ENCODE measurements at places on chromosomes 2 and 18.
A peak's percentile ranks its signal among the peaks of the same experiment; 100 is the strongest.

- no peak for DNase-seq
Observed at GRCh38 chr2:130796290-130796689, 40.4 kb upstream of the ARHGEF4 start.

DNA sequence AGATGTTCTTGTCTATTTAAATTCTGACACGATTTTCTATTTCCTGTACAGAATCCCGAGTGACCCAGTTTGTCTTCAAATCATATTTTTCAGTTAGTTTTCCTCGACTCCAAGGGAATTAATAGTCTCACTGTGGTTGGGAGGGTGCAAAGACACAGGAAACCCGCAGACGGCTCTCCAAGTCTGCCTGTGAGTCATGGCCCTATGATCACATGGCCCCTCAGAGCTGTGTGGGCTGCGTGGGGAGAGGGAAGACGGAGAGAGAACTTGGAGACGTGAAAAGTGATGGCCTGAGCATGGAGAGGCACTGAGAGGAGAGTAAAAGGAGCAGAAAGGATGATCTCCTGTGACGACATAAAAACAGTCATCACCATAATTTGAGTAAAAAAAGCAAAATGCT lies 989.9 kb downstream of the DCDC2C start:
- DNase-seq: no peak

- peak; percentile 57 for DNase-seq
Observed at GRCh38 chr2:228767196-228767595, 503.9 kb downstream of the PID1 start.

DNA sequence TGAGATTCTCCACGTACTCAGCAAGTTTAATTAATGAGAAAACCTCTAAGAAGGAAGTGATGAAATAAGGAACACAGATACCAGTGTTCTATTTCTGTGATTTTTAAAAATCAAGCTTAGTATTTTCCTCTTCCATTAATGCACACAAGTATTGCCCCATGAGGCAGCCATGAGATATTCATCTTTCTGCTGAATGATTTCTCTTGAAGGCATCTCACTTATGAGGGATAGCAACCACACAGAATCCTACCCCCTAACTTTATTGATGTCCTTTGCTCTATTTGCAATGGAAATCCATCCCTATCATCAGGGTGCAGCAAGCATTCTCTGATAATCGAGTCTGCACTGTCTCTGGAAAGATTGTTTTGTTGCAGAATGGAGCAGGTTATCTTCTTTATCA lies 244.1 kb upstream of the NRP2 start:
- DNase-seq: no peak

DNA sequence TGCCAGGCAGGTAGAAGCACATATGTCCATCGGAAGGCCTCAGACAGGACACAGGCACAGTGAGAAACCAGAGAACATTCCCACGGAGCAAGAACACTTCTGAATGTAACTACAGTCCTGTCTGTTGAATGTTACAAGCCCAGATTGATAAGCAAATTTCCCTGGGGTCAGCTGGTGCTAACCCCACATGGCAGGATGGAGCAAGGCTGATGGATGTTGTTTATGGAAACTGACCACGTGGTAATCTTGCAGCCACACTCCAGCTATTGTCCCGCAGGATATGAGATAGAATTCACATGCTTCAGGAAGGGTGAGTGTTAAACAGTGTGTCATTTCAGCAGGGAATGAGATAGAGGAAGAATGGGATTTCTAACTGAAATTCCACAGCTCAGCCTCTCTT lies 138.8 kb upstream of the COPS8 start:
- DNase-seq: no peak

GRCh38 chr18:3806656-3807055 lies 356.7 kb downstream of the TGIF1 start:
- no peak for DNase-seq

DNA sequence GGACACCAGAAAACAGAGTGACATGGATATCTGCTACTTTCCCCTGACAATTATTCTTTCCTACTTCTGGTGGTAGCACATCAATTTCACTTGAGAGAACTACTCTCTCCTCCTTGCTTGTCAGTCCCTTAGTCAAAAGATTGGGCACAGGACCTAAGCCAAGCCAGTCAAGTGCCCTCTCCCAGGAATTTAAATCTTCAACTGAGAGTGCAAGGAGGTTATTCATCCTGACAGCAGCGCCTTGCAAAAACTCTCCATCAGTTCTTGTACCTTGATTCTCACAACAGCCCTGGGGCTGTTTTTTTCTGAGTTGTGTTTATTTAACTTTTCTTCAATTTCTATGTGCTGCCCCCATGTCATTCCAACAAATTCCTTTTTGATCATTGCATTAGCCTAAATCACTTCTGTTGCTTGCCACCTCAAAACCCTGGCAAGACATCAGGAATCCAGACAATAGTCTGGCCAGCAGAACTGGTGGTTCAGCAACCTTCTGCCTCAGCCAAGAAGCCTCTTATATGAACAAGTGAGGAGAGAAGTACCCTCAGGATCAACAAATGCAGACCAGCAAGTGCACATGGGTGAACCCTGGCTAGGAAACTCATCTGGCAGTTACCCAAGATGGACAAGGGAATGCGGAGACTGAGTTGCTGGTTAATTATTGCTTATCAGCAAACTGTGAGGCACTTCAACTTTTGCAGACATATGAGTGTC lies 19.4 kb downstream of the COL4A3 start:
- DNase-seq: peak; percentile 74

DNA sequence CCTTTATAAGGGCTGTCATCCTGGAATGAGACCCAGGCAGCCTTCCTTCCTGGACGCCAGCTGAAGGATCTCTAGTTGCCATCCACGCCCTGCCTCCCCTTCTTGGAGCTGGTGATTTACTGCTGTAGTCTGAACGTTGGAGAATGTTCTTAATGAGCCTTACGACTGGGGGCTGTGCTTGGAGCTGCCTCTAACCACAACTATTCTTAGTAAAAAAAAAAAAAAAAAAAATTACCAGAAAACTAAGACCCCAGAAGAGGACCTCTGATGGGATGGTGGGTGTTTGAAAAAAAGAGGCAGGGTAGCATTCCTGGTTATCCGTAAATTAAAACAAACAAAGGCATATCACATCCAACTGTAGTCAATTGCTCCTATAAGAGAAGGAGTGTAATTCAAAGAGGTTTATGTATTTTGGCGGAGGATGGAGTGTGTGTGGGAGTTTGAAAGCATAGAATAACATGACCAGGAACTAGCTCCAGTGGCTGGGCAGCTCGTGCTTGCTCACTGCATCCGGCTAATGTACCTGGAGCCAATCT lies 105.4 kb downstream of the QPCT start:
- peak; percentile 56 for DNase-seq

- no peak for DNase-seq
Observed at GRCh38 chr2:141499123-141499522, 631.7 kb downstream of the LRP1B start.

- no peak for DNase-seq
Observed at GRCh38 chr2:56729212-56729611, 545.4 kb downstream of the CCDC85A start.

- no peak for DNase-seq
Observed at GRCh38 chr2:131045286-131046027, 47.8 kb downstream of the FAM168B start.

DNA sequence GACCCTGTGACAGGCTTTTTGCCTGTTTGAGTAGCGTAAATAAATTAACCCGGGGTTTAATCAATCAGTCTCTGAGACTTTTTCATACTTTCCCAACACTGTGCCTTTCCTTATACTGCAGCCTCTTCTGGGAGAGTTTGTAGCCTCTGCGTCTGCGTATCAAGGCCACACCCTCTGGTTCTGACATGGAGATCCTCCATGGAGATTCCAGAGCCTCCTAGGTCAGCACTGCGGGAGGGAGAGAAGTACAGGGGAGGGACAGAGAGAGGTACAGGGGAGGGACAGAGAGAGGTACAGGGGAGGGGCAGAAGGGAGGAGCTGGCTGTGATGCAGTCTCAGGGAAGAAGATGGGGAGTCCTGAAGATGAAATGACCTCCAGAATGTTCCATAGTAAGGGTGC lies 166.0 kb downstream of the ARL4C start:
- DNase-seq: no peak

DNA sequence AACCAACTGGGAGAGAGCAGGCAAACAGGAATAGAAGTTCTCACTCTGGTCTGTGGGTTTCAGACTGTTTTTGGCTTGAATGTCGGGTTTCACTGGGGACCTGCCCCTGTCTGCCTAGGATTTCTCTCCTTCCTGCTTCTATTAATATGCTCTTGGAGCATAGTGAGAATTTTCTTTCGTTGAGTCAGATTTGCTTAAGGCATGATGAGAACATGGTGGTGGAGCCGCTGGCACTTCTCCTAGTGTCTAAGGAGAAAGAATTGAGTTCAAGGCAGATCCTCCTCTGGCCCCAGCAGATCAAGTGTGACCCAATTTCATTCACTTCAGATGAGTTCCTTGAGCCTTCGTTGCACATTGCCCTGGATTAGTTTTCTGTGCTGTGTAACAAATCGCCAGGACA lies 103.9 kb upstream of the HS6ST1 start:
- peak; percentile 75 for DNase-seq

- DNase-seq: no peak
Observed at GRCh38 chr2:29215739-29216608, 100.8 kb downstream of the CLIP4 start.

DNA sequence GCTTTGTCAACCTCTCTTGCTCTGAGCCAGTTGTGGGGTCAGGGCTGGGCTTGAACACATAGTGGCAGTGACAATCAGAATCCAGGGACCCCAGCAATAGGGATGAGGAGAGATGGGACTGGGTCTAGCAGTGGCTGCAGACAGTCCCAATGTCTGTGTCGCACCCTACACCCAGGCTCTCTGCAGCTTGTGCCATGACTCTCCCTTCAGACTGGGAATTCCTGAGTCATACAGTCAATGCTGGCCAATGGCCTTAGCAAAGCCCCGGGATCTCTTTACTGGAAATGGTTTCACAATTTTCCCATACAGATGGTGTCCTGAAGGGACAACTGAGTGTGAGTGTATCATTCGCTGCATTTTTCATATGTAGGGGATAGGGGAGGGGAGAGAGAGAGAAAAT lies 74.2 kb upstream of the CELF4 start:
- DNase-seq: no peak

GRCh38 chr2:200477667-200478131 lies 32.2 kb downstream of the KCTD18 start:
- DNase-seq: no peak

DNA sequence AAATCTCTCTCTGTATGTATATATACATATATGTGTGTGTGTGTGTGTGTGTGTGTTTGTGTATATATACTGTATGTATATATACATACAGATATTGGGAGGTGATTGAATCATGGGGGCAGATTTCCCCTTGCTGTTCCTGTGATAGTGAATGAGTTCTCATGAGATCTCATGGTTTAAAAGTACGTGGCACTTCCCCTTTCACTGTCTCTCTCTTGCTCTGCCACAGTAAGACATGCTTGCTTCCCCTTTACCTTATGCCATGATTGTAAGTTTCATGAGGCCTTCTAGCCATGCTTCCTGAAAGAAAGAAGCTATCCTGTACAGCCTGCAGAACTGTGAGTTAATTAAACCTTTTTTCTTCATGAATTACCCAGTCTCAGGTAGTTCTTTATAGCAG lies 18.8 kb upstream of the CCDC195 start:
- no peak for DNase-seq

DNA sequence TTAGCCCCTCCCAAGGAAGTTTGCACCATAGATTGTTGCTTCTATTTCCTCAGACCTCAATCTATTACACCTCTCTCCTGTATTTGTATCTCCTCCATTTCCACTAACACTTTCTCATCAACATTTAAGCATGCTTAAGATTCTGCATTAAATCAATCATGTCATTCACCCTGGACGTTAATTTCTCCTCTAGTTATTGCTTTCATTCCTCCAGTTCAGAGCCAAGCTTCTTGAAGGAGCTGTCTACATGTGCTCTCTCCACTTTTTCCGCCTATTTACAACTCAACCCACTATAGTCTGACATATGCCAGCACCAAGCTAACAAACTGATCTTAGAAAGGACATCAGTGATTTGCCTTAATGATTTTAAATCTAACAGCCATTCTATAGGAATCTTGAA lies 99.5 kb downstream of the OLA1 start:
- DNase-seq: no peak

DNA sequence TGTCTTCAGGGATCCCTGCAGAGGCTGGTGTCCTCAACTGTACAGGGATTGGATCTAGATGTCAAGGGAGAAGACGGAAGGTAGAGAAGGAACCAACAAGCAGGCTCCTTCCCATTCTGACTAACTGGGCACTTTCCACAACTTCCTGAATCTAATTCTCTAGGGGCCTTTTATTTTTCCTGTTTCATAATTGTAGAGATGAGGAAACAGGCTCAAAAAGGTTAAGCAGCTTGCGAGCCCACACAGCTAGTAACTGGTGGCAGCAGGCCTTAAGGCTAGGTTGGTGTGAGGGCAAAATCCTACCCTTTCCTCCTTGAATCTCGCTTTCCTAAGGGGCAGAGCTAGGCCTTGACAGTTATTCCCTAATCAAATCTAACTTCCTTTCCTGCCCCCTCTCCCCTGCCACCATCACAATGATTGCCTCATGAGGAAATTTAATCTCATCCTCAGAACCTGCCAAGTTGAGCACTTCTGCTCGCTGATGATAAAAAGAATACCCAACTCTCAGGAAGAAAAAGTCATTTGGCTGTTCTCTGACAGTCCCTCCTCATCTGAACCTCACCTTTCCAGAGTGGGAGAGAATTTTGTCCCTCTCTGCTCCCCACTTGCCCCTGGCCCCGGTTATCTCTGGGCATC lies 35.7 kb upstream of the POLE4 start:
- no peak for DNase-seq

GRCh38 chr2:109331896-109332848 lies 203.2 kb downstream of the SH3RF3 start:
- DNase-seq: peak; percentile 82

DNA sequence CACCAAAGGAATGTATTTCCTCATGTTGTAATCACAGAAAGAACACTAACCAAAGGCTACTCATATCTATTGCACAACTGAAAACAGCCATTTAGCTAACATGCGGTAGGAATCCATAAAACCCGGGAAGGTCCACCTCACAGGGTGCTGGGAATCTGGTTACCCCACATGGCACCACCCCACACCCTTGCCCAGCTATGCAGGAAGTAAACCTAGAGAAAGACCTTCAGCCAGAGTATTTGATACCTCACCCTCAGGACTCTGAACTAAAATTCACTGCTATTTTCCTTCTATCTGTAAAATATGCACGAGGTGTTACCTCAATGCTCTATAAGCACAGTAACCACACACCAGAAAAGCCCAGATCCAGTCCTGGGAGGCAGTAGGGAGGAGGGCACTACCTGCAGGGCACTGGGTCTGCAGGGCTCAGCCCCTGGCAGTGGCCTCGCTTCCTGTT lies 45.8 kb downstream of the PTPN2 start:
- peak; percentile 76 for DNase-seq

DNA sequence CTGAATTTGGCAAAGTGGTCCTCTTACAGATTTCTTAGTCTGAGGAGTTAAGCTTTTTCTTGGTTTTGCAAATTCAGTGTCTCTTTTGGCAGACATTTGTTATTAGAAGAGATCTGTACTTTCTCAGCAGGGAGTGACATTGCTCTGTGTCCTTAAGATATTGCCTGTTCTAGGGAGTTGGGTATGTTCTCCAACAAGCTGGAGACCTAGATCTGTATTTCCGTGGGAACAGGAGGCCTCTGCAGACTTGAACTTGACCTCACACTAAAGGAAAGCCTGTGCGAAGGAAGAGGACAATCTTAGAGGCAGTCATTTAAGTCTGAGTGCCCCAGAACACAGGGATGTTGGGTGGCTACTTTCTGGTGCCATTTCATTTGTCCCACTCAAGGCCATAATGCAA lies 107.0 kb upstream of the ATP8B1 start:
- DNase-seq: no peak

Data from astrocyte of the hippocampus (primary cell).